Activated CD4-positive, alpha-beta T cell treated with anti-CD3 and anti-CD28 coated beads, Interleukin-2, amount 50 U/mL, for 16 hours (primary cell): ENCODE measurements at places on chromosomes 11 and 22.

GRCh38 chr11:79040348-79040747 is 400.5 kb downstream of the TENM4 start:
- DNase-seq: no peak

- DNase-seq: peak; percentile 75
These were observed 9.7 kb upstream of the SAAL1 start for GRCh38 chr11:18115360-18116127.

DNA sequence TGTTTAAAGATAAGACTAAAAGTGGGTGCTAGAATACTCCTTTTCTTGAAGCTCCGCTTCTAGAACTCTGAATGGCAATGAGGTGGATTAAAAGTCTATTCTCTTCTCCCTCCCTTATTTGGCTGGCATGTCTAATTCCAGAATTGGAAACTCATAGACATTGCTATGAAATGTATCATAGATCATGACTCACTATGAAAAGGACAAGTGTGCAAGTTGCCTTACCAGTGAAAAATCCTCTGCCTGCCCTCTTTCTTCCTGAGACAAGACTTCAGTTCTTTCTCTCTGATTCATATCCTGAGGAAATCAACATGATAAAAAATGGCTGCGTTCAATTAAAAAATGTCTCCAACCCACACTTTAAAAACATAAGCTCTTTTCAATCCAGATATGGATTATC is 73.2 kb upstream of the BLID start:
- DNase-seq: no peak

DNA sequence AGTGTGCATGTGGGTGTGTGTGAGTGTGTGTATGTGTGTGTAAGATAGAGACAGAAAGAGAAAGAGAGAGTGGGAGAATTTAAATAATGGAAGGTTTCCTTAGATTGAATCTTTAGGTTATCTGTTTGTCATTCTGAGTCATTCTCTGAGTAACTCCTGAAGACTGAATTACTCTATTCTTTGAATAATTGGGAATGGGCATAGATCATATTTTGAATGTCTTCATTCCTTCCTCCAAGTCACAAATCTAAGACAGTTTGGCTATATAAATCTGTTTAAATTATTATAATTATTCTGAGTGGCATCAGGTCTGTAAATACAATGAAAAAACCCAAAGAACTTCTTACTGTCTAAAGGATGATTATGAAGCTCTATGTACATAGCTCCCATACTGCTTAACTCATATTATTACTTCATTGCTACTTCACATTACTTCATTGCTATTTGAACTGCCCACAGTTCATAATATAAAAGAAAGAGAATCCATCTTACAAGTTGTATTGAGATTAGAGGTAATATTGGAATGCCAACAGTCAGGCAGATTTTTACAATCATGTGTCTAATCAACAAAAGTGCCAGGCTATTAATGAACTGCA is 346.6 kb upstream of the CCDC179 start:
- no peak for DNase-seq

DNA sequence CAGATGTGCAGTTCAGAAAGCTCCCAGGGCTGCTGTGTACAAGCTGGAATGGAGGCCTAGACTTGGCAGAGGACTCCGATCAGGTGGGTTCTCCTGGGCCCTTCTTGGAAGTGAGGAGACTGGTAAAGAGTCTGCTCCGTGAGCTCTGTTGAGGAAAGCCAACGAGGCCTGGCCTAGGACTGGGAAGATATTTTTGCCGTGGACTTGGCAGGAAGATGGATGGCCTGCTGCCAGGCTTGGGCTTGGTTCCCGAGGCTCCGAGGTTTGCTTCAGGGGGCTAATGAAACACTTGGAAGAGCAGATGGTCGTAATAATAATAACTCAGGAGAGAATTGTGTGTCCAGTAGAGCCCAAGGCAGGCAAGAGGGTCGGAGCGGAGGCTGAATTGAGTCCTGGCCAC is 3.9 kb downstream of the GALR3 start:
- DNase-seq: no peak

GRCh38 chr11:65425971-65426838 is 3.6 kb downstream of the NEAT1 start:
- DNase-seq: peak; percentile 91
